T-helper 2 cell (primary cell): ENCODE measurements at places on chromosomes 12 and 14.

- no peak for DNase-seq
Observed at GRCh38 chr12:25670076-25671055, 117.3 kb upstream of the LMNTD1 start.

DNA sequence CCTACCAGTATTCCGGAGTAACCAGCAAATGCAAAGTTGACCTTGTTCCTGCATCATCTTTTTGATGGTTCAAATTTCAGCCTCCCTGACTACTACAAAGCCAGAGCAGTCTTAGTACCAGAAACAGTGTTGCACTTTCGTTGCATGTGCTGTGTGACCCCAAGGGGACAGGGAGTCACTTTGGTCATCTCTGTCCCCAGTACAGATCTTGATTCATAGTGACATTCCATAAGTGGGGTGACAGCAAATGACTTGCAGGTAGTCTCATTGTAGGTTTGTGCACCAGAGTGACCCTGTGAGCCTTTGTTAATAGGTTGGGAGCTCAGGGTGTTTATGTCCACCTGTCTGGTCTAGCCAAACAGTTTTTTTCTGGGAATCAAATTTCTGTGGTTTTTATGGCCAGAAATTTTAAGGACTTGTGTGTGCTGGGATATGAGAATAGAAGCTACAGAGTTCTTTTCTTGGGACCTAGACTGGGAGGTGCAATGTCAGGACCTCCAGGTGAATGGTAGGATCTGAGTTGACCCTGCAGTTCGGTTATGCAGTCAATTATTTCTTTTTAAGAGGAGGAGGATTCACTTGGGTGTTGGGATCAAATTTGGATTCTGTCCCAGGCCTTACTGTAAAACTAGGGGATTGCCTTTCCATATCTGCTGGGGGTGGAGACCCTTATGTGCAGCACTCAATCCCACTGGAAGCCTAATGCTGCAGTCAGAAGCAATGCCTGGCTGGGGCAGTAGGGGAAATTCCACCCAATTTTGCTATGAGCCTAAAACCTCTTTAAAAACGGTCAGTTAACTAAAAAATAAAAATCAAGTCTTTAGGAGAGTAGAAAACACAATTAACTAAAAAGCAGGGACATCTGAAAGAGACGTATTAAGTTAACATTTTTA, 10.1 kb downstream of the EIF5 start:
- DNase-seq, result no peak

- no peak for DNase-seq
Observed at GRCh38 chr12:58916921-58917511, 3.3 kb downstream of the LRIG3 start.

DNA sequence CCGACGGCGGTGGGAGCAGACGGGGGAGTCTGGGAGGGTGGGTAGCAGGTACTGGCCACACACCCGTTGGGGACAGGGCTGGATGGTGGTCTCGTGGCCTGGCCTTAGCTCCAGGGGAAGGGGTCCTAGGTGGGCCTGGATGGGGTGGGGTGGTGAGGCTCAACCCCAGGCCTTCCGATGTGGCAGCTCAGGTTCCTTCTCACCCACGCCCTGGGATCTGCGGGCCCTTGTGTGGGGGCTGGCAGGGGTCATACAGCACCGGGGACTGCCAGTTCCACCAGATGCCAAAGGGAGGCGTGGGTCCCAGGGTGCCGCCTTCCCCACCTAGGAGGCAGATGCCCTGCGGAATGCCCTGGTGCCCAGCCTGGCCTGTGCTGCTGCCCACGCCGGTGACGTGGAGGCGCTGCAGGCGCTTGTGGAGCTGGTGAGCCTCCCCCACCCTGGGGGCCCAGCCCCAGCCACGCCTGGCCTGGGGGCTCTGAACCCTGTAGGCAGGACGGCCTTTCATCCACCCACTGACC, 21.0 kb downstream of the ASPG start:
- DNase-seq, result peak; percentile 3

- no peak for DNase-seq
Observed at GRCh38 chr12:112577473-112578329, 159.0 kb downstream of the PTPN11 start.

DNA sequence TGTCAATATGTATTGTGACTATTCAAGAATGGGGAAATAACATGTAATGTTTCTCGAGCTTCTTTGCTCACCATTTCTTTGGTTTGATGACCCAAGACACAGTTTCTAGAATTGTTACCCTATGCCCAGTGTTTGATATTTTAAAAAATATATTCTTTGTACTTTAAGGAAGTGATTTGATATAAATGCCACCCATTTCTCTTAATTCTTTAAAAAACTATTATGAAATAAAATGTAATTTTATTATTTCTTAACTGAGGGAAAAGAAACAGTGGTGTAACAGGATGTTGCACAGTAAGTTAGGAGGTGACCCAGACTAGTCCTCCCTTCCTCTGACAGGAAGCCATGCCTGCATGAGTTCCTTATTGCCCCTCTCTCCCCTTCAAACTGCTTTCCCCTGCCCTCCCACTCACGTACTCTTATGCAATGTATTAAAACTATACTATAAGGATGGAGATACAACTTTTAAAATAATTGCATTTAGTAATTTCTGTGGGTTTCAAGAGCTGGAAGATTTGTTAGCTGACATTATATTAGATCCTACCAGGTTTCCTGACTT, 279.4 kb downstream of the TMTC2 start:
- no peak for DNase-seq

DNA sequence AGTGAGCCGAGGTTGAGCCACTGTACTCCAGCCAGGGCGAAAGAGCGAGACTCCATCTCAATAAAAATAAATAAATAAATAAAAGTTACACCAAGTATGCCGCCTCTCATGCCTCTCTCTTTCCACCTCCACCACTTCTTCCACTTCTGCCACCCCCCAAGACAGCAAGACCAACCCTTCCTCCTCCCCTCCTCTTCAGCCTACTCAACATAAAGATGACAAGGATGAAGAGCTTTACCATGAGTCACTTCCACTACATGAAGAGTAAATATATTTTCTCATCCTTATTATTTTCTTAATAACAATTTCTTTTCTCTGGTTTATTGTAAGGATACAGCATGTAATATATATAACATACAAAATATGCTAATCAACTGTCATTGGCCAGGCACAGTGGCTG, 3.6 kb upstream of the TMED2 start:
- DNase-seq, result no peak

GRCh38 chr12:54588110-54588889, at the start of gene PPP1R1A:
Gene PPP1R1A (minus strand): TSS chr12:54588659. CDS start chr12:54588488, 171 bp downstream.
- DNase-seq, result no peak

- DNase-seq, result no peak
Observed at GRCh38 chr12:20946732-20947131, 136.2 kb downstream of the SLCO1B3 start.

DNA sequence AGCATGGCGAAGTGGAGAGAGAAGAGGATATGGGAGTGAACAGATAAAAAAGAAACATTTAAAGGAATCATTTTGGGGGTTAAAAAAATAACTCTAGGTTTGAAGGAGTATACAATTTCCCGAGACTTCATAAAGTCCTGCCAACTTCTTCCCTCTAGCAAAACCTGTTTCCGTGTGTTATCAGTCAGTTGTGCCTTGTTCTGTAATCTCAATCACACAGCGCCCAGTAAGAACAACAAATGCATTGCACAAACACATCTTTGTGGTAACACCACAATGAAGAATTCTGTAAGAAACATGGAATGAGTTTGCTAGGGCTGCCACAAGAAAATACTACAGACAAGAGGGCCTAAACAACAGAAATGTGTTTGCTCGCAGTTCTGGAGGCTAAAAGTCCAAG, 144.7 kb upstream of the FUT8 start:
- DNase-seq, result no peak

- no peak for DNase-seq
Observed at GRCh38 chr12:124160097-124160756, 134.7 kb upstream of the RFLNA start.
